ENCODE measurements at places on chromosomes 3 and 15.

- DNase-seq: no peak
Measured at GRCh38 chr3:48467110-48467454, 20.5 kb downstream of the ATRIP start.

DNA sequence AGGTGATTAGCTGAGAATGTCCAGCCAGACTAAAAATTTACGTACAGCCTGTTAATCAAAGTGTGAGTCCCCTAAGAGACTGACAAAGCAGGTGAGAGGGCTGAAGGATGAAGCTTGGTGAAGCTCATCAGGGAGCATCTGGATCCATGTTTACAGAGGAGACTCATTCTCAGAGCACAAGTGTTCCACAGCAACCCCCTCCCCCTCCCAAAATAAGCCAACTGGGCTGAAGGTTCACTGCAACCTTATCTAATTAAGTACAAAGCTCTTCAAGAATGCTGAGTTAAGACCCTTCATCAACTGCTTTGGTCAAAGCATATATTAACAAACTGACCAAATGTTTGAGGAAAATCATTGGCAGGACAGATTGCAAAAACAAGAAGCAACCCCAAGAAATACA is 262.6 kb upstream of the ZNF385D start:
- DNase-seq: no peak

GRCh38 chr3:162704238-162704637 is 1207.6 kb downstream of the OTOL1 start:
- DNase-seq: no peak

GRCh38 chr3:112569265-112569664 is 7.4 kb downstream of the SLC35A5 start:
- no peak for DNase-seq

DNA sequence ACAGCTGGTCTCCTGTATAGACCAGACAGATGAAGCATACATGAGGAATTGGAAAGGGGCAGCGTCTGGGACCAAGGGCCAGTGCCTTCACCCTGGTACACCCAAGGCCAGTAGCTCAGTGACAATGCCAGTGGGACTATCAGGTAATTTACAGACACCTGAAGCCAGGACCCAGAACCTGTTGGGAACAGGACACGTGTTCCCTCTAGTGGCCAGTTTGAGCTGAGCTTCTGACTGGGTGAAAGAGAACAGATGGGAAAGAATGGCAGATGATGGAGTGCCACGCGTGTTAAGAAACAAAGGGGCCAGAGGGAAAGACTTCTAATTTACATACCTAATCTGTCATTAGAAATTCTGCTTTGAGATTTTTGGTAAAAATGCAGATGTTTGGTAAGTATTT is 5.1 kb upstream of the SLC25A38 start:
- DNase-seq: peak; percentile 59

GRCh38 chr3:55556619-55557537 is 69.8 kb upstream of the WNT5A start:
- no peak for DNase-seq

DNA sequence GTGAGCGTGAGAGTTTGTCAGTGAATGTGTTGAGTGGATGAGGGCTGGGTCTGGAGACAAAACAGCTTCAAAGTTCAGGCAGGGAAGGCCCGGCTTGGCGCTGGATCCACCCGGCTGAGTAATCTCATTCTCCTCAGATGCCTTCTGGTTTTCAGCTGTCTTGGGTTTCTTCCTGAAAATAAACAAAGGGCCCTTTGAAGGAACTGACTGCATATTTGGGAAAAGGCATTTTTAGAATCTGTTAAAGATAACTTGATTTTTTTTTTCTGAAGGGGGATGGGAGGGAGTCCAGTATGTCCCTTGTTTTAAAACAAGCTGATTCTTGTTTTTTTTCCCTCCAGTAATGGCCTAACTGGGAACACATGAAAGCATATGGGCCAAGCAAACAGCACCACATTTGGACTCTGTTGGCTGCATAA is 86.4 kb downstream of the TIGIT start:
- DNase-seq: no peak

DNA sequence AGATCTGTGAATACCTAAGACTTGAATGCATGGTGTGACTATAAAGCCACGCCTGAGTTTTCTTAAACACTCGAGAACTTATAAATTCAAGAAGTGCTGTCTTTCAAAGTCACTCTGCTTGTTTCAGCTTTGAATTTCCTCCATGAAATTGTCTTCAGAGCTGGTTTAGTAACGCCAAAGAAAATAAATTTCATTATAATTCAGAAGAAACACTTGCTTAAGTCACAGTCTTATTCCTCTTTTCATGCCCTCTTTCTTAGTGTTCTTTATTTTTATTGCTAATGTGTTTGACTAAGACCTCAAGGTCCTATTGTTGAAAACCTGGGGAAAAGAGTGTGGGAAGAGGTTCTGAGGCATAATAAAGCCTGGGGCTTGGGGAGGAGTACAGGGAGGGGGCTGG is 3.3 kb upstream of the RCN2 start:
- DNase-seq: no peak
